Tibial artery (tissue), 4 donors: ENCODE measurements at places on chromosomes 3 and 15.

DNA sequence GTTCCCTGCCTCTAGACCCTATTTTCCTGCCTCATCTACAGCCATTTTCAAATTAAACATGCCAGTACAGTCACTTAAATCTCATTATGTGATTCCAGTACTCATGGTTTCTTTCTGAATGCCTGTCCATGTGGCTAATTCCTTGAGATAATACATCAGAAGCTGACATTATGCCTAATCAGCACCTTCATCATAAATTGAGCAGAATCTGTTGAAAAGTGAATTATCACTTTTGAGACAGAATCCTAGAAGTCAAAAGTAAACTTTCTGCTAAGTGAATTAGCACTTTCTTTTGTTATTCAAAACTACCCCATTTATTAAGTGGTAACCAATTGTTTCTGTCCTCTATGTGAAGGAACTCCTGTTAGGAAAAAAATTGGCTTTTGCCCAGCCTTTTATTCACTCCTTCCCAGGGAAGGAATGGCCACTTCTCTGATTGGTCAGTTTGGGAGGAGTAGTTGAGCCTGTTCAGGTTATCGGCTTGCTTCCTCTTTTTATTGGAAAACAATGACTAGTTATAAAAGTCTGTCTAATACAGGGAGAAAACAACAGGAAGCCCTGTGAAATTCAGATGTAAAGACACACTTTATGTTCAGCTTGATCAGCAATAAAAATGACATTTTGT lies 40.5 kb downstream of the OSTN start:
- DNase-seq: no peak
- H3K27me3 ChIP-seq: no peaks in the 10 kb centered on the region
- H3K36me3 ChIP-seq: no peaks in the 10 kb centered on the region
- H3K4me3 ChIP-seq: no peak overlapping the region
- no peaks in the 10 kb centered on the region for H3K4me1 ChIP-seq
- H3K27ac ChIP-seq: no peak overlapping the region

- no peaks in the 10 kb centered on the region for H3K4me1 ChIP-seq
- no peak overlapping the region for H3K4me3 ChIP-seq
- no peaks in the 10 kb centered on the region for H3K27me3 ChIP-seq
- no peak for DNase-seq
- H3K36me3 ChIP-seq: no peaks in the 10 kb centered on the region
- H3K27ac ChIP-seq: no peak overlapping the region
These were observed 402.1 kb downstream of the CADM2 start for GRCh38 chr3:85360742-85361387.

DNA sequence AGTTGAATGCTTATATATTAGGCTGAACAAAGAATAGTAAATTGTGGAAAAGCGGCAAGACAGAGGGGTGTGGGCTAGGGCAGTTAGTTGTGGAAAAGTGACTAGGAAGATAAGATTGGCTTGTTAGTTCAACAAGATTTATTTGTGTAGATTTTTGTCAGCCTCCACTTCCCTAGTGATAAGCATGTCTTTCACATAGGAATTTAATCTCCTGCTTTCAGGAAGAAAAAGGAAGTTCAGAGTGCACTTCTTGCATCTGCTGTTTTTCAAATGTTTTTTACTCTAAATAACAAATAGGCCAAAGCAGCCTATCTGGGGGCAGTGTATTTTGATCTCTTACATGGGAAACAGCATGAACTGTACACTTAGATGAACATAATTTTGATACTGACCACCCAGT lies 919.9 kb downstream of the NAALADL2 start:
- H3K36me3 ChIP-seq: no peaks in the 10 kb centered on the region
- H3K4me1 ChIP-seq: no peaks in the 10 kb centered on the region
- no peak for DNase-seq
- H3K27ac ChIP-seq: no peak overlapping the region
- no peak overlapping the region for H3K4me3 ChIP-seq

DNA sequence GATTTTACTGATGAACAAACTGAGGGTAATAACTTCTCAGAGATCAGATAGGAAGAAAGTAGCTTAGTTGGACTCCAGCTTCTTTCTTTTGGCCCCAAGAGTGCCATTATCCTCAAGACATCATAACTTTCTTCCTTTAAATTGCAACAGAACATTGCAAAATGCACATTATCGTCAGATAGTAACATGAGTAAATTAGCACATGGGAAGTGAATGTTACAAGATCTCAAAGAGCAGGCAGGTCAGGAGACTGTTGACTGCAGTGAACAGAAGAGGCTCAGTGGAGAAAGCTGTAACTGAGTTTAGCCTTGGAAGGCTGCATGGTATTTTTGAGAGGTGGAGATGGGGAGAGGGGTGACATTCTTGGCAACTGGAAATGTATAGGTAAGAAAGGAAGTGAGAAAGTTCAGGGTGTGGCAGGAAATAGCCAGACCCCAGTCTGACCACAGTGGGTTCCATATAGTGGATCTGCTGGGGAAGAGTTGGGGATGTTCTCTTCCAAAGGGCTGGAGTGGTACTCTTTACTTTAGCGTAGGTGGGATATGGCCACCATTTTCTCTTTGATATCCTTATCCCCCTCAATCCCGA lies 307.7 kb downstream of the RPLP1 start:
- H3K4me3 ChIP-seq: no peak overlapping the region
- H3K27ac ChIP-seq: peak overlapping the region; percentile 18
- no peaks in the 10 kb centered on the region for H3K36me3 ChIP-seq
- no peaks in the 10 kb centered on the region for H3K4me1 ChIP-seq
- H3K27me3 ChIP-seq: no peaks in the 10 kb centered on the region

DNA sequence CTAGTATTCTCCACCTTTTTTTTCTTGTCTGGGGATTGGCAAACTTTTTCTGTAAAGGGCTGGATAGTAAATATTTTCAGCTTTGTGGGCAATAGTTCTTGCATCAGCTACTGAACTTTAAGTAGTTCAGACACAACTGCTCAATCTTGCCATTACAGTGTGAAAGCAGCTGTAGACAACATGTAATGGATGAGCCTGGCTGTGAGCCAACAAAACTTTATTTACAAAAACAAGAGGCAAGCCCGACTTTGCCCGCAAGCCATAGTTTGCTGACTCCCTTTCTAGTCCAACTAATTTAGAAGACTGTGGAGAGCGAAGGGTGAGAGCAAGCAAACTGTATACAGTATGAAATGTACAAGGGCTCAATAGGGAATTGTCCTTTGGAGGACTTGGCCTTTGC lies 6.2 kb downstream of the FRMD4B start:
- DNase-seq: no peak
- no peaks in the 10 kb centered on the region for H3K36me3 ChIP-seq
- no peak overlapping the region for H3K27ac ChIP-seq
- H3K4me1 ChIP-seq: no peaks in the 10 kb centered on the region

DNA sequence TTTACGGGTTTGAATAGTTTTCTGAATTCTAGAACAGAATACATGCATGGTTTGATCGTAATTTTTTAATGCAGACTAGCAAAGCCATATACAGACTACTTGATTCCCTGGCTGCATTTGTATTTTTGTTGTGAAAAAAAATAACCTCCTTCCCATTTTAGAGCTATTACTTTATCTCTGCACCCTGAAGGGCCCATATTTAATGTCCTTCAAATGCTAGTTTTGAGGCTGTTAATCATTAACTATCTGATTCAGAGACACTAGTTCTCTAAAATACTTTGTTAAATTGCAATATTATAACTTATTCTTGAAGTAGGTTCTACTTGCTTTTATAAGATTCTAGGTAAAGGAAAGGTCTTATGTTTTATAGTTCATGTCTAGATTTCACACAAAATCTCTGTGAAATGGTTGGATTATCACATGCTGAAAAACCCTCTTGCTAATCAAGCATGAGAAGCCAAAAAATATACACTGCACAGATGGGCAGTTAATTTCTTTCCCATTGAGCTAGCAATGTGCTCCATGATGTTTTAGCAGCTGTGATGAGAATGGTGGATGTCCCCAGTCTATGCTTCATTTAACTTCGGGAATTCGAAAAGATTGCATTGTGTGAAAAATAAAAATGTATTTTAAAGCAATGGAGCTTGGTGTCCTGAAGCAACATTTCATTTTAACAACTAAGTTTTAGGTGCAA lies 634.0 kb upstream of the BCHE start:
- H3K36me3 ChIP-seq: no peaks in the 10 kb centered on the region
- no peak overlapping the region for H3K4me3 ChIP-seq
- no peak overlapping the region for H3K27ac ChIP-seq
- H3K4me1 ChIP-seq: no peaks in the 10 kb centered on the region
- no peaks in the 10 kb centered on the region for H3K27me3 ChIP-seq

GRCh38 chr3:139481116-139481515 lies 4.8 kb upstream of the RBP2 start:
- H3K27ac ChIP-seq: no peak overlapping the region
- H3K4me3 ChIP-seq: no peak overlapping the region
- DNase-seq: no peak
- no peaks in the 10 kb centered on the region for H3K4me1 ChIP-seq
- H3K36me3 ChIP-seq: no peaks in the 10 kb centered on the region
- H3K27me3 ChIP-seq: no peaks in the 10 kb centered on the region

GRCh38 chr3:124056846-124057245 lies 64.9 kb upstream of the ROPN1 start:
- H3K36me3 ChIP-seq: no peaks in the 10 kb centered on the region
- no peaks in the 10 kb centered on the region for H3K27me3 ChIP-seq
- DNase-seq: no peak
- H3K4me1 ChIP-seq: peaks cover 75% of the 10 kb centered on the region
- H3K4me3 ChIP-seq: no peak overlapping the region
